ENCODE measurements at places on chromosomes 12 and 14.

GRCh38 chr12:121107681-121108080 lies 25.0 kb upstream of the P2RX7 start:
- DNase-seq = no peak

GRCh38 chr12:125528281-125528680 lies 463.0 kb downstream of the AACS start:
- no peak for DNase-seq

DNA sequence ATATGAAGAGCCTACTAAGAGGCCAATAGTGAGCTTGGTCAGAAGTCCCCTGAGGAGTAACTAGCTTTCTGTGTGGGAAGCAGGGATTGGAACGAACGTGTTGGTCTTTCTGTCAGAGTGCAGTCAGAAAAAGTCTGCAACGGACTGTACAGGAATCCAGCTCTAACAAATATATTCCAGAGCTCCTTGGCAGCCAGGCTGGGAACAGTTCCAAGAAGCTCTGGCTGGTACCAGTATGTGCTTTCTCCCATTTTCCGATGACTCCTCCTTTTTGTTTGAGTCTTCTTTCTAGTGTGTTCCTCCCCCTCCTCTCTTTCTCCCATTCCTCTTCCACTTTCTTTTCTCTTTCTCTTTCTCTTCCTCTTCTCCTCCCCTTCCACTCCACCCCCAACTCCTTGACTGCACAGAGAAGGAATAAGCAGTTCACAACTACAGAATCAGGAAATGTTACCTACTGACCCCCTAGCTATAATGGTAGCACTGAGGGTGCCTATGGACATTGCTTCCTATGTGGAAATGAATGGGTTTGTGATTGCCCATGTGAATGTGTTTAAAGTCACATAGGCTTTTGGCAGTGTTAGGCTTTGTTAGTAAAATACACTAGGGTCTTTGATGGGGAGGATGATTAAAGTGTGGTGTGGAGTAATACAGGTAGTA lies 59.9 kb downstream of the TTLL5 start:
- no peak for DNase-seq

GRCh38 chr14:102610968-102611811 lies 18.7 kb downstream of the RCOR1 start:
- no peak for DNase-seq

GRCh38 chr12:3061059-3061458 lies 16.1 kb upstream of the TSPAN9 start:
- DNase-seq = no peak

DNA sequence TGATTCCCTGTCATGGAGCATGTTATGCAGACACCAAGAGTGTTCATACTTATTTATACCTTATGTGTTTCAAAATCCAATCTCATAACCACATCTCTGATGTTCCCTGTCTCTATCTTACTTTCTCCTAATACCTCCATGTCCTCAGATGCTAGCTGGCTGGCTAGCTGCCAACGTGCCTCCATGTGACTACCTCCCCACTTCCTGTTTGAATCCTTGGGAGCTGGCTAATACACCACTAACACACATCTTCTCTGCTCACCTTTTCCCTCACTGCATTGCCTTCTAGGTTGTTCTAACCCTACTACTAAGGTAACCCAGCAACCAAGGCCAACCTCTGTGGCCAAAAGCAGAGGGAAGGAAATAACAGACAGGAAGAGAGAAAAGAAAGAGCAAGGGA lies 27.3 kb downstream of the TTC5 start:
- no peak for DNase-seq

GRCh38 chr14:64709126-64709525 lies 4.9 kb downstream of the PLEKHG3 start:
- DNase-seq = no peak

DNA sequence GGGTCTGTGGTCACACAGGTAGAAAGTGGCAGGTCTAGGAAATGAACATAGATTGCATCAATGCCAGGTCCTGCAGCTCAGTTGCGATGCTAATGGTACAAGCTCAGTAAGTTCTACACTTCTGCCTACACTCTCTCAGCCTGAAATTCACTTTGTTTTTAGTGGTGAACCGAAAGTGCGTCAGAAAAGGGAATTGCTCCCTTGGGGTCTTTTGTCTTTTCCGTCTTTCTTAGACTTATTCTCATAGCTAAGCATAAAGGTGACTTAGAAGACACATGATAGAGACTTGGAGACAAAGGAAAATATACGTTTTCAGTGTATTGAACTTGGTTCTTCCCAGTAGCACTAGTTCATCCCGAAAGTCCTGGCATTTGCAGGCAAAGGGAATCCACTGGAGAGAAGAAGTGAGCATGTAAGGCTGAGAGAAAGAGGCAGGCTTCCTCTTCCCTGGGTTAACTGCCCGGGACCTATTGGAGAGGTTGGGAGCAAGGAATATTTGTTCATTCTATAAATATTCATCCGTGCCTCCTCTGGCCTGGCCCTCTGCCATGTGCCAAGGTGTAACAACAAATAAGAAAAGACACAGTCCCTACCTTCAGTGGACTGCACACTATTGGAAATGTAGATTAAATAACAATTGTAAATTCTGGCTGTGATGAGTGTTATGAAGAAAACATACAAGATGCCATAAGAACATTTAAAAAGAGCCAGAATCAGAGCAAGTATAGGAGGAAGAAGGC lies 785.8 kb downstream of the MED13L start:
- DNase-seq = no peak

DNA sequence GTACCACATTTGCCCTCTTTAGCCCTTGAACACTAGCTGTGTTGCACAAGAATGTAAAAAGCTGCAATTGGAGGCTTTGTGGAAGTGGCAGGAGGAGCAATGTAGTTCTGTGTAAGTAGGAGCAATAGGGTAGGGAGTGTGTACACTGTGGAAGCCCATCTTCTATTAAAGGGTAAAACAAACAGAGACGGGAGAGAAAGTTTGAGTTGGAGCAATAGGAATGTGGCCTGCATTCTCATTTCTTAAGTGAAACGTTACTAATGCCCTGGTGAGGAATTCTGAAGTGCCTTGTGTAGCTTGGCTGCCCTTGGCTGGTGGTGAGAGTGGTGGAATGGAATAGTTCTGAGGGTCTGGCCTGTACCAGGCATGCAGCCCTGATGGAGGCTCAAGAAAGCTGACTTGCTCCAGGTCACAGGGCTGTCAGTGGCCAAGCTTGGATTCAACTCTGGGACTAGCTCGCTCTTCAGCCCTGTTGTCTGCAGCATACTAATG lies 38.8 kb upstream of the ATP23 start:
- DNase-seq = no peak

- DNase-seq = no peak
These were observed 45.4 kb upstream of the GZMB start for GRCh38 chr14:24679248-24679961.

DNA sequence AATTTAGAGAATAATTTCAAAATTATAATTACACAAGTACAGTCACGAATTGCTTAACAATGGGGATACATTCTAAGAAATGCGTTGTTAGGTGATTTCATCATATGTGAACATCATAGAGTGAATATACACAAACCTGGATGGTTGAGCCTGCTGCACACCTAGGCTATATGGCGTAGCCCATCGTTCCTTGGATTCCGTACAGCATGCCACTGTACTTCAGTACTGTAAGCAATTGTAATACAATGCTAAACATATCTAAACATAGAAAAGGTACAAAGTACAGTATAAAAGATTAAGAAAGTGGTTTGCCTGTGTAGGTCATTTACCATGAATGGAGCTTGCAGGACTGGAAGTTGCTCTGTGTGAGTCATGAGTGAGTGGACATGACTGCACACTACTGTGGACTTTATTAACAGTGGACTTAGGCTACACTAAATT lies 286.2 kb downstream of the CACNA1C start:
- DNase-seq = no peak

GRCh38 chr12:16076557-16076956 lies 165.4 kb downstream of the DERA start:
- DNase-seq = no peak

DNA sequence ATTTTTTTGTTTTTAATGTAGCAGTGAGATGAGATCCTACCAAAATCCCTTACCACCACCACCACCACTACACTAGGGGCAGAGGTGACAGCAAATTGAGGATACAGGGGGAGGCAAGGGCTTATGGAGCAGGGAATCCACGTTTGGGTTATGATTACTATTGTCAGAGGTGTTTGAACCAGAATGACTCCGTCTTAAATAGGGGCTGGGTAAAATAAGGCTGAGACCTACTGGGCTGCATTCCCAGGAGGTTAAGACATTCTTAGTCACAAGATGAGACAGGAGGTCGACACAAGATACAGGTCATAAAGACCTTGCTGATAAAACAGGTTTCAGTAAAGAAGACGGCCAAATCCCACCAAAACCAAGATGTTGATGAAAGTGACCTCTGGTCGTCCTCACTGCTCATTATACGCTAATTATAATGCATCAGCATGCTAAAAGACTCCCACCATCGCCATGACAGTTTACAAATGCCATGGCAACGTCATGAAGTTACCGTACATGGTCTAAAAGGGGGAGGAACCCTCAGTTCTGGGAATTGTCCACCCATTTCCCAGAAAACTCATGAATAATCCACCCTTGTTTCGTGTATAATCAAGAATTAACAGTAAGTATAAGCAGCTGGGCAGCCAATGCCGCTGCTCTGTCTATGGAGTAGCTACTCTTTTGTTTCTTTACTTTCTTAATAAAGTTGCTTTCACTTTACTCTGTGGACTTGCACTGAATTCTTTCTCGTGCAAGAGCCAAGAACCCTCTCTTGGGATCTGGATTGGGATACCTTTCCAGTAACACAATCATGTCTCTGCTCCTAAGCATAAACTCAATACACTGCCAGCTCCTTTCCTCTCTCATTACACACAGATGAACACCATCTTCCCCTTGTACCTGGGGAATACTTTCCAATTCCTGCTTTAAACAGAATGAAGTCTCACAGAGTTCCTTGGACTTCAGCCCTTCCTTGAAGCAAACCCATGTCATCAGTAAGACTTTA lies 16.7 kb upstream of the CRY1 start:
- DNase-seq = no peak

DNA sequence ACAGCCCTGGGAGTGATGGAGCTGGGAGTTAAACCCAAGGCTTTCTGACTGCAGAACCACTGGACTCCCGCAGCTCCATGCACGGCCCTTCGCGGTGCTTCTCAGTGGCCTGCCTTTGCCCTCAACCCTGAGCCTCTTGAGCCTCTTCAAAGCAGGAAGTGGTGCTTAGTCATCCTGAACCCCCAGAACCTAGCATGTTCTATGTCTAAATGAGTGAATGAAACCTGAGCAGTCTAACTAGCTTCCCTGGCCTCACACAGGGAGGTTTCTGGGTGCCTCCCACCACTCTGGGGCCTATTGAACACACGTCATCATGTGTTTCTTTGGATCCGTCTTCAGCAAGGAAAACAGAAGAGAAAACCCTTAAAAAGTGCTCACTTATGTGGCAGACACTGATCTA lies 117.9 kb upstream of the SFSWAP start:
- DNase-seq = no peak

GRCh38 chr12:104602896-104603295 lies 146.1 kb downstream of the CHST11 start:
- no peak for DNase-seq

GRCh38 chr14:77681196-77682157 lies 26.3 kb downstream of the ALKBH1 start:
- DNase-seq = no peak

- DNase-seq = no peak
These were observed 10.6 kb downstream of the SIX4 start for GRCh38 chr14:60713513-60713912.

GRCh38 chr12:56377310-56377988 lies 14.8 kb upstream of the APOF start:
- DNase-seq = no peak

- DNase-seq = no peak
These were observed 181.5 kb upstream of the SFSWAP start for GRCh38 chr12:131529196-131530040.

GRCh38 chr12:71589478-71589881 lies 74.2 kb downstream of the ZFC3H1 start:
- no peak for DNase-seq

DNA sequence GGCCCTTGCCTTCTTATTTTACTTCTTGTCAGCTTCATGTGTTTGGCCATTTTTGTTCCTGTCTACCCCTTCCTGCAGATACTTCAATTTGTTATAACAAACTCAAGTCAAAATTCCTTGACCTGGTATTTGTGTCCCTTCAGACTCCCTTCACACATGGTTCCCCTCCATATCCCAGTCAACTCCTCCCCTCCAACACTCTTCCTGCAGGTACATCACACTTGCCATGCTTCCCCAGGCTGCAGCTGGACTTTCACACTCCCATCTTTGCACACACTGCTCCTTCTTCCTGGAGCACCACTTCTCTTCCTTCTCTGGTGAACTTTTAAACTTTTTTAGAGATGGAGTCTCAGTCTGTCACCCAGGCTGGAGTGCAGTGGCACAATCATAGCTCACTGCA lies 18.9 kb upstream of the FIGNL2 start:
- DNase-seq = no peak
